ENCODE measurements at places on chromosomes 4 and X.

- no peak for DNase-seq
Measured at GRCh38 chr4:71214578-71214977, 124.2 kb upstream of the SLC4A4 start.

DNA sequence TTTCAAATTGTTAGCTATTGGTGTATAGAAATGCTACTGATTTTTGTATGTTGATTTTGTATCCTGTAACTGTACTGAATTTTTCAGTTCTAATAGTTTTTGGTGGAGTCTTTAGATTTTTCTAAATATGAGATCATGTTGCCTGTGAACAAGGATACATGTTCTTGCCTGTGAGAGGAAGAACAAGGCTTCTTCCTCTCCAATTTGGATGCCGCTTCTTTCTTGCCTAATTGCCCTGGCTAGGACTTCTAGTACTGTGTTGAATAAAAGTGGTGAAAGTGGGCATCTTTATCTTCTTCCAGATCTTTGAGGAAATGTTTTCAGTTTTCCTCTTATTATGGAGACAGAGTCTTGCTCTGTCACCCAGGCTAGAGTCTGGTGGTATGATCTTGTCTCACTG lies 16.2 kb upstream of the NAP1L5 start:
- DNase-seq, result no peak

GRCh38 chr4:173346074-173346473 lies 11.9 kb upstream of the HMGB2 start:
- DNase-seq, result no peak

DNA sequence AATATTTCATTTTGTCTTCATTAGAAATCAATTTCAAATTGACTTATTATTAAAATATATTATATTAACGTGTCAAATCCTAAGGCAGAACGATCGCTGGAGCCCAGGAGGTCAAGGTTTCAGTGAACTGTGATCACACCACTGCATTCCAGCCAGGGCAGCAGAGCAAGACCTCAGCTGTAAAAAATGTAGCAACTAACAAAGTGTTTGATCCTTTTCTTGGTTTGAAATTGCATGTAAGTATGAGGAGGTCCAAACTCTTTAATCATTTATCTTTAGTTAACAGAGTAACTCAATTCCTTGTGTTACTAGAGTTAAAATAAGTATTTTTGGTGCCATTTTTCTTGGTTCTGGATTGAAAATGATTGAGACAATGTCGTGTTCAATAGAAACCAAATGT lies 1033.9 kb downstream of the NLGN4X start:
- DNase-seq, result no peak

DNA sequence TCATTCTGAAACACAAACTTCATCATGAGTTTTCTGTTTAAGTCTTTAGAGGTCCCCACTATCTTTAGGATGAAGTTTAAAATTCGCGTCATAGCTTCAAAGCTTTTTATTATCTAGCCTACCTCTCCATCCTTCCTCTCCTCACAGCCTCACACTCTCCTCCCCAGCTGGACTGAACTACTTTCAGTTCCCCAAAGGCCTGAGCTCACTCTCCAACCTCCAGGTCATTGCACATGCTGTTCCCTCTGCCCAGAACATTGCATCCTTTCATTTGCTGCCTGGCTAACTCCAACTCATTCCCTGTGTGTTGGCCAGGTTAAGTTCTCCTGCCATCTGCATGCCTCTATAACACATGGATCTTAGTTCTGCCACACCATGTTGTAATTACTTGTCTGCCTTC lies 2.9 kb upstream of the OTUD5 start:
- DNase-seq, result no peak

DNA sequence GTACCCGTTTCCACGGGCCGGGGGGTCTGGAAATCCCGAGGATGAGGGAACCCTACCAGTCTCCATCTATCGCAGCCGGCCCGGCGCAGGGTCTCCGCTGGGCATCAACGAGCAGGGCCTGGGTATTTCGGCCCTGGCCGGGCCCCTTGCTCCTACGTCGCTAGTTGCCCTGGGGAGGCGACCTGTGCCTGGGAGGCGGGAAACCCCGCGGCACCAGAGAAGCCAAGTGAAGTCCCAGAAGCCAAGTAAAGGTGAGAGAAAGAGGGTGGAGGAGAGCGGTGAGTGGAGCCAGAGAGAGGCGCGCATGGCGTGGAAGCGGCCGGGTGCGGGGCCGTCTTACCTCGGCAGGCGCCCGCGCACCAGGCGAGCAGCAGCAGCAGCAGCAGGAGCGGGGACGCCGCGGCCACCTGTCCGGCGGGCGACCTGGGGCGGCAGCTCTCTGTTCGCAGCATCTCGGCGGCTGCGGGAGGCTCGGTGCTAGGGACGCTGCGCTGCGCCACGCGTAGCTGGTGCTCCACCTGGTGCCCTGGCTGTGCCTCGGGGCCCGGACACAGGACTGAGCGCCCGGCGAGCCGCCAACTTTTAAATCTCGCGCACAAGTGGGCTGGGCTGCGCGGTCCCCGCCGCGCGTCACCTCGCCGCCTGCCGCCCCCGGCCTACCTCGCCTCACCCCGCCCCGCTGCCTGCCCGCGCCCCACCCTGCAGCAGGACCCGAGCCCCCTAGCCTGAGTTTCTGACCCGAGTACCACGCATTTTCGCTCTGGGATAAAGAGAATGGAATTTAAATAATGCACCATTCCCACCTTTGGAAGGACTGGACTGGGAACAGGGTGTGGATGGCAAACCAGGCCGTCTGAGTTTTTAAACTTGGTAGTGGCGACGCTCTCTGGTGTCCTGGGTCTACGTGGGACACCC lies at the start of gene NMU:
Gene NMU (minus strand): TSS at position 558 of the 915 bp plus-strand sequence. CDS start 106 bp downstream, at position 452.
- DNase-seq, result no peak

- no peak for DNase-seq
Measured at GRCh38 chrX:40374486-40374885, 206.3 kb upstream of the ATP6AP2 start.

- DNase-seq, result no peak
Measured at GRCh38 chr4:34148322-34148908, 2095.9 kb downstream of the ARAP2 start.

GRCh38 chrX:130263016-130263415 lies 5.7 kb downstream of the ZNF280C start:
- no peak for DNase-seq

- no peak for DNase-seq
Measured at GRCh38 chrX:40013266-40014195, 84.2 kb downstream of the BCOR start.

DNA sequence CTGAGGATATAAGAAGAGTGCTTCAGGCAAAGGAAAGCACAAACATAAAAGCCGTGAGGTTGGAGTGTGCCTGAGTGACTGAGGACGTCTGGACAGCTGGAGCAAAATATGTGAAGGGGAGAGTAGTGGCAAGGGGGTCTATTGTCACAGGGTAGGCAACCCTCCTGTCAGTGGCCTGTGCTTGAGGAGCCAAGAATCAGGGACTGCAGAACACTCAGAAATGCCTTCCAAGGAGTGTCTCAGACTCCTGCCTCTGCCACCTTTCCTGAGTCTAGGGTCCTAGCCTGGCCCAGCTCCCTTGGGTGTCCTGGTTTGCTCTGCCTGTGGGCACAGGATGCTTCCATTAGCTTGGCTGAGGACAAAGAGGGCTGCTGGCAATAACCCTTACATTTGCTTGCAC lies 152.5 kb upstream of the PJA1 start:
- DNase-seq, result no peak

DNA sequence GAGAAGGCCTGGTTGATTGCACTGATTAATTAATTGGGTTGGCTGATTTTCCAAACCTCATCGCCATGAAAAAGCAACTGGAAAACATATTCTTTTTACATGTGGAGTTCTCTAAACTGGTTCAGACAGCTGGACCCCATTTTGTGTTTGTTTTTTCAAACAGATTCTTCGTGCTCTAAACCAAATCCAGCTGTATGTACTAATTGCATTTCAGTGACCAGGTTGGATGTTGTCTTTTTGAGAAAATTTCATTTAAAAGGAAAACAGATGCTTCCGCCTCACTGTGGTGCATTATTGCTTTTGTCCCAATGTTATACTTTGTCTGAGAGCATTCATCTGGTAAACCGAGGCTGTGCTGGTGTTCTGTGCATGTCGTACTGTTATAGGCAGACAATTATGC lies 67.8 kb upstream of the LNX1 start:
- DNase-seq, result no peak

DNA sequence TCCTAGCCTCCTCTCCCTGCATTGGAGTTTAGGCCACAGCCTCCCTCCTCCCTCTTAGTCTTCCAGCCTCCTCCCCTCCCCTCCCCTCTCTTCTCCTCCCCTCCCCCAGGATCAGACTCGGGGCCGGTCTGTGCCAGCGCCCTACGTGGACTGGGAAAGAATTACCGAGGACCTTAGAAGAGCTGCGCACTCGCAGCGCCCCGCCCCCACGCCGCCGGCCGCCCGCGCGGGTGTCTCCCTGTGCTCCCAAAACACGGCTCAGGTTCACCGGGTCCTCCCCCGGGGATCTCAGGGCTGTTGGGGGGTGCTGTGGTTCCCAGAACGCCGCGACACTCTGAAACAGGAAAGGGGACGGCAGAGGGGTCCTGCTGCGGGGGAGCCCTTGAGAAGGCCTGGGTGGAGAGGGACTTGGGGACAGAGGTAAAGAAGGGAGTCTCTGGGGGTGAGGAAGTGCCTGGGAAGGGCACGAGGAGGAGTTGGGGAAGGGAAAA lies 122.3 kb upstream of the TBL1X start:
- no peak for DNase-seq

DNA sequence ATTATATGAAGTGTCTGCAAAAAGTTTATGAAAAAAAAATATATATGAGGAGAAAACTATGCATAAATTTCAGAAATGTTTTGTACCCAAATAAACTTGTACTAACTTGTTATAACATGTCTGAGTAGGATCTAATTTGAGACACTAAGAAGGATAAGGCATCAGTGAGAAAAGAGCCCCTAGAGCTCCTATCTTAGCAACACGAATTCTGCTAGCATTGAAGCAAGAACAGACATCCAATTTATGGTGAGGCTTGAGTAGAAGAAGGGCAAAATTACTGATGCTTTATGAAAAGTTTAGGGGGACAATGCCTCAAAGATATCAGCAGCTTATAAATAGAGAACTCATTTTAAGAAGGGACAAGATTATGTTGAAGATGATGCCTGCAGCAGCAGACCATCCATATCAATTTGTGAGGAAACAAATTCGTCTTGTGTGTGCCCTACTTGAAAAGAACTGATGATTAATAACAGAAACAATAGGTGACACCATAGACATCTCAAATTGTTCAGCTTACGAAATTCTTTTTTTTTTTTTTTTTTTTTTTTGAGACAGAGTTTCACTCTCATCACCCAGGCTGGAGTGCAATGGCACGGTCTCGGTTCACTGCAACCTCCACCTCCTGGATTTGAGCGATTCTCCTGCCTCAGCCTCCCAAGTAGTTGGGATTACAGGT lies 35.7 kb upstream of the ADAM29 start:
- DNase-seq, result no peak

GRCh38 chr4:153087671-153088194 lies 116.5 kb upstream of the TRIM2 start:
- DNase-seq, result no peak

GRCh38 chrX:46665232-46666152 lies 91.9 kb downstream of the CHST7 start:
- DNase-seq, result no peak

GRCh38 chr4:26069218-26069617 lies 155.2 kb downstream of the SMIM20 start:
- no peak for DNase-seq

- no peak for DNase-seq
Measured at GRCh38 chrX:126170720-126171119, 4.6 kb upstream of the DCAF12L2 start.

- DNase-seq, result no peak
Measured at GRCh38 chr4:124282301-124282898, 430.1 kb downstream of the ANKRD50 start.

DNA sequence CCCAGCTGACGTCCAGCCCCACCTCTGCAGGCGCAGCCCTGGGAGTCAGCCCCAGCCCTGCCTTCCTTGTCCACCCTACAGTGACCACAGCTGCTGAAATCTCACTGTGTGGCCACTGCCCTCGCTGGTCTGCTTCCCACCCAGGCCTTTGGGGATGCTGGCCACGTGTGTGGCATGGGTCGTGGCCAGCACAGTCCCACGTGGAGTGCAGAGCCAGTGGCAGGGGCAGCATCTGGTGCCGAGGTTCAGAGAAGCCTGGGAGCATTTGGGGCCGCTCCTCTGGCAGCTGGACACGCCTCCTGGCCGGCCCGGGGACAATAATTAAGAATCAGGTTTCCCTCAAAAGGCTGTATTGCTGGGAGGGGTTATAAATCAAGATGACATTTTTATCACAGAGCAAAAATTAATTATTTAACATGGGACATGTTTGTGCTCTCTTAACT lies 92.1 kb downstream of the HMX1 start:
- DNase-seq, result no peak

DNA sequence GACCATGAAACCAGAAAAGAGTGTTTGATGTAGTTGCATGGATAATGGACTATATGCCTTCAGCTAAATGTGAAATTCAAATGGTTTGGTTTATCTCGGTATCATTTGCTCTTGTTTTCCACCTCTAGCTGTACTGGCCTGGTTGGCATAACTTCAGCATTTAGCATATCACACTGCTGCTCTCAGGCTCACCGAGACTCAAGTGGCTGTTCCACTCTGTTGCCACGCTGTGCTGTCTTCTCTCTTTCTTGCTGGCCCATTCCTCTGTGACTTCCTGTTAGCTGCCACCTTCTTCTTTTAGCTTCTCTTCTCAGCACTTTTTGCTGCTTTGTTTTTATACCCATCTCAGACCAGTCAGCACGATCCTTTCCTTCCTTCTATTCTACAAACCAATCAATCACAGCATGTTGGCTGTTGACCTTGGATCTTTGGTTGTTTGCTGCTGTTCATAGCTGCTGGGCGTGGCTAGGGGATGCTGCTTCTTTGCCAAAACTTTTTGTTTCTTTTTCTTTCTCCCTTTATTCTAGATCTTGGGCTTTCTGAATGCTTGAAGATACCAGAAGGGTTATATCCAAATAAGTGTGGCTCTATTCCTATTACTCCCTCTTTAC lies 24.0 kb downstream of the INTS6L start:
- DNase-seq, result no peak

- DNase-seq, result no peak
Measured at GRCh38 chrX:151825007-151825406, 87.7 kb upstream of the MAGEA4 start.

GRCh38 chr4:74158466-74159142 lies 686 bp downstream of the MTHFD2L start:
- DNase-seq, result no peak

GRCh38 chr4:112908511-112908910 lies 140.9 kb upstream of the ANK2 start:
- no peak for DNase-seq

Measured in activated naive CD4-positive, alpha-beta T cell (primary cell).